ENCODE measurements at places on chromosomes 4 and X. TPM values are rescaled to one million over a fixed set of nuclear protein-coding genes. Genes with fewer than 3 reads are reported as not detected.

Gene PPP1R2C
- not detected for total RNA-seq

Gene PAGE5
- total RNA-seq, result not detected

Gene MTMR8
- total RNA-seq, result 0.20 TPM

Gene MAGEB10
- not detected for total RNA-seq

Gene SPATA4
- total RNA-seq, result not detected

Gene IL2RG
- not detected for total RNA-seq

Gene DIPK2B
- total RNA-seq, result not detected

Gene LRCH2
- not detected for total RNA-seq

Gene CCSER1
- total RNA-seq, result 2.3 TPM

Gene TRIM75
- not detected for total RNA-seq

Gene NMU
- total RNA-seq, result 0.84 TPM

Gene CT45A5
- total RNA-seq, result not detected

Gene ATP5ME
- total RNA-seq, result 265 TPM

Gene SLC10A7
- 5.6 TPM for total RNA-seq

Gene TRO
- total RNA-seq, result 5.0 TPM

Gene NLGN3
- 0.20 TPM for total RNA-seq

Data from Caki2 (cell line).